ENCODE measurements at places on chromosomes 2 and 18.

GRCh38 chr2:168466190-168466737 lies 10.2 kb downstream of the CERS6 start:
- DNase-seq = no peak

DNA sequence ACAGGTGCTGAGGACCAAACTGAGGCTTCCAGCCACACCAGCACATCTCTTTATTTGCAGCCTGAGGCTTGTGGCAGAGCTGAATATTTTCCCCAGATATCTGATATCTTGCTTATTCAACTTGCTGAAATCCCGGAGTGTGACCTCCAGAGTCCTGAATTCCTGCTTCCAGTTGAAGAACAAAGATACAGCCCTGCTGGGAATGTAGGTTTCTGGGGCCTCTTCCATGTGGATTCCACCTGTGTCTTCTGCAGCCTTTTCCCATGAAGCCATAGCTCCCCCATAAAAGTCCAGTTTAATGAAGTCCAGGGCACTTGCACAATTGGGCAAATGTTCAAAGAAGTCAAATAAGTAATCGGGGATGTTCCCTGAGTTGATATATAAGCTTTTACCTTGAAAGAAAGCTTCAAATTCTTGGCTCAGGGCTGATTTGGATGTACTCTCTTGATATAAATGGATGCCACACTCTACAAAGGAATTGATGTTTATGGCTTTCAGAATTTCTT lies 14.9 kb downstream of the NLRC4 start:
- no peak for DNase-seq

DNA sequence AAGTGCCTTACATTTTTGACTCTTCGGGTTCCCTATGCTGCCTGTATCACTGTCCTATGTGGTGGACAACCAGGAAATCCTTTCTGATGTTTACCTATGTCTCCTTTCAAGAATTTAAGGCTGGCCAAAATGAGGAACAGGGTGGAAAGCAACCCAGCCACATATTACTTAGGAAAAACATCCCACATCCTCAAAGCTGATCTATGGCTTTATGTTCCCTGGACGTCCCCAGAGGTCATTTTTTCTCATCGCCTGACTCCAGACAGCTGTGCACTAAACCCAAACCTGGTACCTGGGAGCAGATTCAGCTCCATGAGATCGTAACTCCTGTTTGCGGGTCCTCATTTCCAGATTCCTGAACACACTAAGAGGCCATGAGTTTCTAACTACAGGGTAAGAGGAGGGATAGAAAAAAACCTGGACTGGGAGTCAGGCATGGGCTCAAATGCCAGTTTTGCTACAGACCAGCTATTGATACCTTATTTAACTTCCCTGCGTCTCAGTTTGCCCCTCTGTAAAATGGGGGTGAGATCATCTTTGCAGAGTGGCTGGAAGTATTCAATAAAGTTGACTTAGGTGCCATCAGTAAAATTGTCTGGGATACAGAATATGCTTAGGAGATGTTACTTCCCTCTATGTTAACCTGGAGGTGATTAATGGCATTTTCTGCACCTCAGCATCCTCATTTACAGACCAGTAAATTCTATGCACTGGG lies 70.8 kb downstream of the TNS1 start:
- no peak for DNase-seq

GRCh38 chr2:162301151-162301804 lies 17.2 kb downstream of the IFIH1 start:
- DNase-seq = peak; percentile 28

- DNase-seq = no peak
These were observed 200.5 kb downstream of the ACKR3 start for GRCh38 chr2:236769981-236770671.

- no peak for DNase-seq
These were observed 17.0 kb upstream of the CD8A start for GRCh38 chr2:86807468-86808275.

DNA sequence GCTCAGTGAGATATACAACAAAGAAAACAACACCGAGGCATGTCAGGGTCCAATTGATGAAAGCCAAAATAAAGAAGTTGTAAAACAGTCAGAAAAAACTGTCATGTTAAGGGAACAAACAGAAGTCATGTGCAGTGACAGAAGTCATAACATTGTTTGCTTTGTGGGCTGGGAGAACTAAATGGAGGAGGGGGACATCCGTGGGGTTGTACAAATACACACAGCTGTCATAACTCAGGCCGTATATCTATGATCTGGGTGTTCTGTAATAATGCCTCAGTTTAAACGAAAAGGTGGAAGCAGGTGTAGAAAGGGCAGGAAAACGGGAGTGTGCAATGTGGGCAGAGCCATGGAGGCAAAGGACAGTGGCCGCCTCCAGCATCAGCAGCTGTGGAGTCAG lies 27.3 kb downstream of the TIMM21 start:
- DNase-seq = no peak

GRCh38 chr2:233563663-233564430 lies 2.7 kb downstream of the USP40 start:
- no peak for DNase-seq

DNA sequence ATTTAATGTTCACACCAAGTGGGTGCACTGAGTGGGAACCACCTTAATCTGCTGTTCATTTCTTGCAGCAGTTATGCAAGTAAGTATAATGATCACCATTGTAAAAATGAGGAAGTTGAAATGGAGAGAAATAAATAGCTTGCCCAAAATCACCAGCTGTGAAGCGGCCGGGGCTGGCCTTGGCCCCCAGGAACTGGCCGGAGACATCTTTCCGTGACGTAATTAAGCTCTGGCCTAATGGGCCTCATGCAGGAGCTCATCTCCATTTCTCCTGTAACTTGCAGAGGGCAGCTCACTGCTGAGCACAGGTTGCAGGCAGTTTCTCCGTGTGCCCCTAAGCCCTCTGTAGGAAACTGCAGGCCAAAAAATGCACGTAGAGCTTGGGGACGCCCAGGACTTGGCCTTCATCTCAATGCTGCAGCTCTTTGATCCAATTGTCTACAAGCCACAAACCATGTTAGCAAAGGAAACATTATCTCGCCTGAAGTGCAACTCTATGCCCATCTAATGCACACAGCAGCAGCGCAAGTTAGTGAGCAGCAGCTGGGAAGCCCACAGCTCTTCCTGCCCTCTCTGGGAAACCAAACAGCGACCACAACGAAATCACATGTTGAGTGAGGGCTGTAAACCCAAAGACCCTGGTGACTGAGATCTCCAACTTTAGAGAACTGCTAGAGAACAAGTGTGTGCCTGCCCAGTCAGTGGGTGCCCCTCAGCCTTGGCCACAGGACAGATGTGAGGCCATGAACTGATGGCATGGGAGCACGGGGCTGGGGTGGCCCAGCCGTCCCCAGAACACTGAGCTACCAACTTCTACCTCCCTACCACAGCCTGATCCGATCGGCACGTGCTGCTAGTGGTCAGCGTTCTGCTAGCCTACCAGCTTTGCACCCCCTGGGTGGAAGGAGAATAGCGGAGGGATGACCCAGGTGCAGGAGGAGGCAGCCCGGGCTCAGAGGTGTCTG lies 28.8 kb downstream of the APCDD1 start:
- DNase-seq = no peak

DNA sequence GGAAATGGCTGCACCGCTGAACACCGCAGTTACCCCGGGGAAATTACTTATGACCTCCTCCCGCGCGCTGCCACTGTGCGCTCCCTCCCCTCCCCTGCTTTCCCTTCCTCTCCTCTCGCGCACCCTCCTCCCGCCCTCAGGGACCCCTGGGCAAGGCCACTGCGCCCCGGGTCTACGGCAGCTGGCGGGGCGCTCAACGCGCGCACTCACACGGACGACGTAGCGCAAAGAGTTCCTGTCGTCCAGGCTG lies 7.9 kb downstream of the ALPP start:
- DNase-seq = no peak

DNA sequence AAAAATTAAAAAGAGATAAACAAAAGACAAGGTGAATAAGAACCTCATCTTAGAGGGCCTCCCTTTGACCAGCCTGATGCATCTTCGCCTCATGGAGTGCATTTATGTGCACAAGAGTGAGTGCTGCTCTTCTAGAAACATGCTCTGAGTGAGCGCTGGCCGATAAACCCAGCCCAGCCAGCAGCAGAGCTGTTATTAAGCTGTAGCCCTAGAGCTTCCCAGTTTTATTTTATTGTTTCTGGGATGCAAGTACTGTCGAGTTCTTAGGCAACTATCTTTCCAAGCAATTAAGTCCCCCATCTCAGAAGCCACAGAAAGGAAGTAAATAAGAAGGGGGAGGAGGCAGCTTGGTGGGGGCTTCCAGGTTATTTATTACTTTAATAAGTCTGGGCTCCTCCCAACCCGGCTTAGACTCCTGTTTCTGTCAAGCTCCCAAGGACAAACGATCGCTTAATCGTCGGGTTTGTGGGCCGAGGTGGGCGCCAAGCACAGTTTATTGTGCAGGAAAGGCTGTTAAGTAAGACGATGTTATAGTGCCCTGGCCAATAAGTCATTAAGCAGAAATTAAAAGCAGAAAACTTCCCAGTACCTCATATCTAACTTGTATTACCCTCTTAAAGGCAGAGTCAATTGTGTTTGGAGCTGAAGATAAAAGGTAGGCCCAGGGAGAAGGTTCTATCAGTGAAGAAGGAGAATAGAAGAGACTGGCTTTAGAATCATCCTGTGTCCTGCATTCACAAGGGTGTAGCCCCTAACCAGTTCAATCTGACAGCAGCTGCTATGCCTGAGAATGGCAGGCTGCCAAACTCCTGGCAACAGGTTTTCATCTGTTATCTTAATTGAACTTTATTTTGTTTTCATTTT lies 176.3 kb downstream of the PIK3C3 start:
- DNase-seq = no peak

DNA sequence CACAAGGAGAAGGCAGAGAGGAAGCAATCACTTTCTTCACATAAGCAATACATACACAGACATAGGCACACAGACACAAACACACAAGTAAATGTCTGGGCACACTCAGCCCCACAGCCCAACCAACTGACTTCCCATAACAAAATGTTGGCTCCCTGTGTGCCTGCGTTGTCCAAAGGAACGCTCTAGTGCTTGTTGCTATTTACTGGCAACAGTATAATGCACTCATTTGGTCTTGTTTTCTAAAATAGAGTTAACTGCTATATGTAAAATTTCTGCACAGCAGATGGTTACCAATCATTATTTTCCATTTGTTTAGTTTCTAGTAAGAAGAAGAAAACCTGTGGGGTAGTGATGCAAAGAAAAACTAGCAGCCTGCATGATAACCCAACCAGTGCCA lies 16.5 kb downstream of the FIGN start:
- no peak for DNase-seq

GRCh38 chr2:19947184-19947940 lies 42.5 kb downstream of the WDR35 start:
- no peak for DNase-seq

- DNase-seq = no peak
These were observed 8.0 kb downstream of the RSAD2 start for GRCh38 chr2:6885551-6885950.

- no peak for DNase-seq
These were observed 37.4 kb downstream of the SH3BP4 start for GRCh38 chr2:234989183-234989701.

DNA sequence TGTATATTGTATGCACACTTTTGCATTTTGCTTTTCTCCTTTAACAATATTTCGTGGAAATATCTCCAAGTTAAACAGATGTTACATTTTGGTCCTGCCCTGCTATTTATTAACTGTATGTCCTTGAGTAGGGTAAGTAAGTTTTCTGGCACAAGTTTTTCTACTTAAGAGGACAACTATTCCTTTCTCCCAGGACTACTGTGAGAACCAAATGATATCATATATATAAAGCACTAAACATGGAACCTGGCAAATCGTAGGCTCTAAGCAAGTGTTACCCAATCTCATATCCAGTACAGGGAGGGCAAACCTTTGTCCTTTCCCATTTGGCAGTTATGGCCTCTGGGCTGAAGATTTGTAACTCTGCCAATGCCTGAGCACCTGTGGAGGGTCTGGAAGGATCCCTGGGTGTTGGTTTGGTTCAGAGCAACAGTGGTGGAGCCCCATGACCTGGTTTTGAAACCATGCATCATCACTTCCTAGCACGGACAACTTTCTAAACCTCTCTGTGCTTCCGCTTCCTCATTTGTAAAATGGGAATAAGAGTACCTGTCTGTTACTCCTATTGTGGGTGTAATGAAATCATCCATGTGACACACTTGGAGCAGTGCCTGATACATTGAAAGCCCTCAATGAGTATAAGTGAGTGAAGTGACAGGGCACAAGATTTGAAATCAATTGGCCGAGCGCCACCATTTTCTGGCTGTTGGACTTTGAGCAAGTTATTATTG lies 28.3 kb upstream of the ICOS start:
- no peak for DNase-seq

DNA sequence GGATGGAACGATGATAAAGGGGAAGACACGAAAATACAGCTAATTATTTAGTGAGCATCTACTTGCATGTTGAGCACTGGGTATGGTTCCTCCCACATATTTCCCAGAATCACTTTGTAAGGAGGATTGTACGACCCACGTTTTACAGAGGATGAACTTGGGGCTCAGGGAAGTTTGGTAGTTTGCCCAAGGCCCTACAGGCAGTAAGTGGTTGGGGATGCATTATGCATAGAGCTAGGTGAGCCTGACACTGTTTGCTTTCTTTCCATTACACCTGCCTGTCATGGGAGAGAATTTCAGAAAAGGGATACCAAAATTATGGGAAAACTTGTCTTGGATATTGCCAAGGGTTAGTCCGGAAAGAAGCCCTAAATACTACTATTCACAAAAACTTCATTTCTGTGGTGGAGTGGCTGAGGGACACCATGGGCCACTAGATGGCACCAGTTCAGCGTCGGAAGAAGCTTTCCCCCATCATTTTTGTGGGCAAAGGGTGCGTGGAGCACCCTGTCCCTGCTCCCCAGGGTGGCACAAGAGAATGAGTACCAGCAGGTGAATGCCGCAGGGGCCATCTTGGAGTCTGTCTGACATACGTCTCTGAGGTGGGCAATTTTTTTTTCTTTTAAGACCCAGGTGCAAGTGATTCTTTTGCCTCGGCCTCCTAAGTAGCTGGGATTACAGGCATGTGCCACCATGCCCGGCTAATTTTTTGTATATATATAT lies 23.5 kb upstream of the C18orf32 start:
- DNase-seq = peak; percentile 35

DNA sequence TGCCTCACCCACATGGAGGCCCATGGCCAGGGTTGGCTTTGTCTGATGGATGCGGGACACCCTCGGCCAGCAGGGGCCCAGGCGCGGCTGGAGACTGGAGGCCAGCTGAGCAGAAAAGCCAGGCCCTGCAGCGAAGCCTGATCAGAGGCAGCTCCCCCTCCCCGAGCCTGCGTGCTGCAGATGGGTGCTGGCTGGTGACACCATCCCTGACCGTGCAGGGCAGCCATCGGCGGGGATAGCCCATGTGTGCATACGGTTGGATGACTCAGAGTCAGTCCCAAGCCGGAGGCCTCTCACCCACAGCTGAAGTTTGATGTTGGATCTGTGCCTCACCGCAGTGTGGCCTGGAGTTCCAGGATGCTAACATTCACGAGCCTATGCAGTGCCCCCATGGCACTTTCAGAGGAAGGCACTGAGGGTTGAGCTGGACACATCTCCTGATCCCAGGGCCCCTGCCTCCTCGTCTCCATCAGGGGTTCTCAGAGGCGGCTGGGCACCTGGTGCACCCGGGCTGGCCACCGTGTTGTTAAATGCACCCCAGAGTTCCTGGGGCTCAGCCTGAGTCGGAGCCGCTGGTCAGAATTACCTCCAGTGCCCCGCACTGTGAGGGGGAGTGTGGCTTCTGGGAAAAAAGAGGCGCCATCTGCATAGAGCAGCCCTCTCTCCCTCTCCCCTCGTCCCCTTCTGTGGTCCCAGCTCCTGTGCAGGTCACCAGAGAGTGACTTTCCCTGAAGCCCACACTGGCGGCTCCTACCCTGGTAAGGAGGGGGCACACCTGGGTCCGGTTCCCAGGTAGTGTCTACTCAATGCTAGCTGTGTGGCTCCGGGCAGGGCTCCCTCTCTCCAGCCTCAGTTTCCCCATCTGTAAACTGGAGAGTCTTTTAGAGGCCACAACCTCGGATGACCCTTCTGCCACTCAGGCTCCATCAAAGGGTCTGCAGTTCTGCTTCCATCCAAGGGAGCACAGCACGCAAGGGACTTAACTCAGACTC lies 19.4 kb upstream of the KIF1A start:
- DNase-seq = no peak

Data from T follicular helper cell (primary cell).